Chondrocyte (in vitro differentiated cells): ENCODE measurements at places on chromosomes 3 and 15. TPM values are rescaled to one million over a fixed set of nuclear protein-coding genes. Genes with fewer than 3 reads are reported as not detected.

DNA sequence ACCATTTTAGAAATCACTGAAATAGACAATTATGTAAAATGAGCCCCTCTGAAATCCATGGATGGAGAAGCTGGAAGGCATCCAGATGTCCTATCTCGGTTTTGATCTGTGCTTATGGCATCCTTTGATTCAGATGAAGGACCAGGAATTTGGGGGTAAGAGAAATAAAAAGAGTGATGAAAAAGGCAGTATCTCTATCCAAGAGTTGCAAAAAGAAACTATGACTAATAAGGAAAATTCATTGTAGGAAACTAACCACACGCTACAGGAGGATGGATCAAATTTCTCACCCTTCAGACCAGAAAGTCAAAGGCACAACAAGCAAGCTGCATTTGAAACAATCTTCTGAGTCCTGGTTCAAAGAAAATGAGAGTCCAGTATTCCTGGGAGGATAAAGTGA lies 34.8 kb downstream of the SRGAP3 start:
- peaks cover 16% of the 10 kb centered on the region for H3K4me1 ChIP-seq
- DNase-seq, result no peak
- H3K36me3 ChIP-seq, result no peaks in the 10 kb centered on the region
- no peaks in the 10 kb centered on the region for H3K27me3 ChIP-seq

DNA sequence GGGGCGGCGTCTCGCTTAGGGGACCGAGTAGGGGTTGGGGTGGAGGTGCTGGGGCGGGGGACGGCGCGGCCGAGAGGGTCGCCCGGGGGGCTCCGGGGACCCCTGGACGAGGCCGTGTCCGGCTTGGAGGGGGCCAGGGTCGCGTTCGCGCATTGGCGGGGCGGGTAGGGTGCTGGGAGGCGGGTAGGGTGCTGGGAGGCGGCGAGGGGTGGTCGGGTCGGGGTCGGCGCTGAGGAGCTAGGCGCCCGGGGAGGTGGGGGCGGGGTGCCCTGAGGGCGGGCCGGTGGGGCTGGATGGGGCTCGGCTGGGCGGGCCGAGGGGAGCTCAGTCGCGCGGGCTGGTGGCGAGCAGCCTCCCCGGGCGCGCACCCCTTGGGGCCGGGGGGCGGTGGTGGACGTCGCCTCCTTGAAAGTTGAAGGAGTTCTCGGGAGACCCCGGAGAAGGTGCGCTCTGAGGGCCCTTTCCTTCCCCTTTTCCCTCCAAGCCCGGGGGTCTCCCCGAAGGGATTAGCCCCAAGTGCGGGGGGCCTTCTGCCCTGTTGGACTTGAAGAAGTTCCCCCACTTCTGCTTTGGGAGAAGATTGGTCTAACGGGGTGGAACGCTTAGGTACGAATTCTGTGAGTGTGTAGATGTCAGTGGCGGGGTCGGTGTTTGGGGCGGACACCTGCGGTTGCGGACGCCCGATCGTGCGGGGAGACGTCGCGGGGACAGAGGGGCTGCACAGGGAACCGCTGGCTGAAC lies 543 bp downstream of the MEF2A start:
- no peaks in the 10 kb centered on the region for H3K36me3 ChIP-seq
- H3K27me3 ChIP-seq, result no peaks in the 10 kb centered on the region
- peak overlapping the region; percentile 99 for H3K27ac ChIP-seq
- peak overlapping the region; percentile 93 for H3K4me3 ChIP-seq
- no peak for DNase-seq

GRCh38 chr3:43858294-43858701 lies 167.6 kb downstream of the ABHD5 start:
- no peak overlapping the region for H3K27ac ChIP-seq
- DNase-seq, result no peak
- no peaks in the 10 kb centered on the region for H3K27me3 ChIP-seq

GRCh38 chr15:47460795-47461573 lies 256.3 kb upstream of the SEMA6D start:
- H3K4me3 ChIP-seq, result no peak overlapping the region
- H3K27ac ChIP-seq, result no peak overlapping the region
- no peaks in the 10 kb centered on the region for H3K4me1 ChIP-seq
- no peaks in the 10 kb centered on the region for H3K36me3 ChIP-seq

DNA sequence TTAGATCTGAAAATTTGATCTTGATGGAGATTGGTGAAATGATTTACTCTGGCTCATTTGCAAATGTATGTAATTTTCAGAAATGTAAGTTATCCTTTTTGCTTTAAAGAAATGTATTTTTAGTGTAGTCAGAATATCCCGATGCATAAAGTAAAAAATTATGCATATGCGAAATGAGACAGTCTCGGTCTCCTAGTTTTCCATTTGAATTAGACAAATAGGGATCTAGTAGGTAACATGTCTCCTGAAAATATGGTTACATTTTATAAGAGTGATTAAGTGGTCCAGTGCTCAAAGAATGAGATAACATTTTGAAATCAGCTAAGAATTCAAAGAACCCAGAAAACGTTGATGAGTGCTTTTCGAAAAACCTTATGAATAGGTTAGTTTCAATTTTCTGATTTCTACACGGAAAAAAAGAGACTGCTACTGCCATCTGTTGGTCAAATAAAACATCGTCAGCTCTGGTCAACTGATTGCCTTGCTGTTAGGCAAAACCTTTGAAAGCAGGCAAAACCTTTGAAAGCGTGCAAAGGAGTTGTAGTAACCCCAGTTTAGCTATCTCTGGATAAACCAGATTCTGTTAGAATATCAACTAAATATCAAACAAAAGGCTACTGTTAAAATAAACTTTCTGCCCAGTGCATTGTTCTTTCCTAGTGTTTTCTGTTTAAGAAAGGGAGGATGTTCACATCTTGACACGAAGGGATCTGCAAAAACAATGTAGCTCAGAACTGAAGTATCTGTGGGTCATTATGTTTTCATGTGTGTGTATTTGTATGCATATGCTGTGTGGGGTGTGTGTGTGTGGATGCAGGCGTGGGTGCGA lies 59.3 kb upstream of the CHMP2B start:
- peak overlapping the region; percentile 50 for H3K4me3 ChIP-seq
- no peak overlapping the region for H3K27ac ChIP-seq
- DNase-seq, result no peak
- peaks cover 6% of the 10 kb centered on the region for H3K4me1 ChIP-seq

Gene DPPA2
- not detected in 3 replicates for total RNA-seq

GRCh38 chr15:48447657-48448056 lies 116.4 kb downstream of the DUT start:
- H3K27me3 ChIP-seq, result no peaks in the 10 kb centered on the region
- DNase-seq, result no peak
- H3K36me3 ChIP-seq, result peaks cover 72% of the 10 kb centered on the region
- H3K4me1 ChIP-seq, result peaks cover 60% of the 10 kb centered on the region
- no peak overlapping the region for H3K4me3 ChIP-seq
- peak overlapping the region; percentile 66 for H3K27ac ChIP-seq

DNA sequence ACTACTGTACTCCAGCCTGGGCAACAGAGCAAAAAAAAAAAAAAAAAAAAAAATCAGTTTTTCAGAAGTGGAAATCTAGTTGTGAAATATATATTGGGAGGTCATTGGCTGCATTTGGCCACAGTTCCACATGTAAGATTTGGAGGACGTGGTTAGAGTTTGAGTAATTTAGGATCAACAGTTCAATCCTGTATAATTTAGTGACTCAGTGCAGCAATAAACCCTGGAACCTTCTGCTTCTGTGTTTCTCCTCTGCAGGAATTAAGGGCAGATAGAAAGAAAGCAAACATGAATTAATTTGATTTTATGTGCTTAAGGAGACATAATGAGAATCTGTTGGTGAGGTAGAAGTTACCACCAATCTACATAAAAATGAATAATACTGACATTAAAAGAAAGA lies 347.0 kb downstream of the PTPRG start:
- no peaks in the 10 kb centered on the region for H3K27me3 ChIP-seq
- no peak overlapping the region for H3K4me3 ChIP-seq
- no peaks in the 10 kb centered on the region for H3K36me3 ChIP-seq

DNA sequence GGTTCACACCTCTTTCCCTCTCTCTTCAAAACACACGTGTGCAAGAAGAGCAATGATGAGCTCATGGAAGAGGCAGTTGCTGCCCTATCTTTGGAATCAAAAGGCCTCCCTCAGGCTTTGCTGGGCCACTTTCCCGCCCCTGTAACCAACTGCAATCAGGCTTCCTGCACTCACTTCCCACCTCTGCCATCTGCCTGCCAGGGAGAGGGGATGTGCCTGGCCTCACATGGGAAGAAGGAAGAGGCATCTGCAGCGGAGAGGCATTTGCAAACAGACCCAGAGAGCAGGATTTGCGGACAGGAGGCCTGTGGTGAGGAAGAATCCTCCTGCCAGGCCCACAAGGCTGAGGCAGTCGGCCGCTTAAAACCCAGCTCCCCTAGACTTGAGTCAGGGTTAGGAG lies 175.6 kb upstream of the ATP10A start:
- no peak for DNase-seq
- H3K27ac ChIP-seq, result no peak overlapping the region
- peaks cover 24% of the 10 kb centered on the region for H3K27me3 ChIP-seq
- H3K36me3 ChIP-seq, result peaks cover 3% of the 10 kb centered on the region
- no peak overlapping the region for H3K4me3 ChIP-seq
- peaks cover 4% of the 10 kb centered on the region for H3K4me1 ChIP-seq

DNA sequence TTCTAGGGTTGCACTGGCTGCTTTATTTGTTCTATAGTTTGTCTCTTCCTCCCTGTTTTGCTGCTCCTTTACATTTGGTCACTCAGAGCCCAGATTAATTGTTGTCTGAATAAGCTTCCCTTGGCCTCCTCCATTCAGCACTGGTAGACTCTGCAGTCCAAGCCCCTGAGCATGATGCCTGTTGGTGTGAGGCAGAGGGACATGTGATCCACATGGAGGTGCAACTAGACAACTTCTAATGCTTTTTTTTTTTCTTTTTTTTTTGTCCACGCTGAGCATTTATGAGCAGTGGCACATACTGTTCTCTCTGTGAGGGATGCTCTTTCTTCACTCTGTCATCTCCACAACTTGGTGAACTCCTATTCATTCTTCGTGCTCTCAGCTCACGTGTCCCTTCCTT lies 167.3 kb upstream of the TBC1D5 start:
- H3K27me3 ChIP-seq, result no peaks in the 10 kb centered on the region
- no peaks in the 10 kb centered on the region for H3K36me3 ChIP-seq
- no peak overlapping the region for H3K27ac ChIP-seq
- no peak overlapping the region for H3K4me3 ChIP-seq
- no peaks in the 10 kb centered on the region for H3K4me1 ChIP-seq

DNA sequence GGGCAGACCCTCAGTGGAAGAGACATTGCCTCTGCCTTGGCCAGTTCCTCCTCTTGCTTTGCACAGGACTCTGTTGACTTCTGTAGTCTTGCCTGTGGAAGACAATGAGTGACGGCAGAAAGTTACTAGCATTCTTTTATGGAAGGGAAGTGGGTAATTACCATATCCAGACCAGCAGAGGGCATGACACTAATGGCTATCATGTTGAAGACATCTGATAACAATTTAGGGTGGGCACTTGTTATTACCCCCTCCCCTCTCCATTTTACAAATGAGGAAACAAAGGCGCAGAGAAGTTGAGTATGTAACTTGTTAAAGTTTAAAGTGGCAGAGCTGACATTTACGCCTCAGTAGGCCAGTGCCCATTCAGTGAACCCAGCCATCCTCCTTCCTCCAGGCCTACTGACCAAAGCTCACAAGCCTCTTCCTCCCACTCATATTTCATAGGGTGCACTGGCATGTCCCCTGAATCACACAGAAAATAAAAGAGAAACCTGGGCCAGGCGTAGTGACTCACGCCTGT lies 48.2 kb upstream of the FMN1 start:
- no peaks in the 10 kb centered on the region for H3K36me3 ChIP-seq
- peaks cover 24% of the 10 kb centered on the region for H3K4me1 ChIP-seq
- DNase-seq, result no peak
- H3K27ac ChIP-seq, result peak overlapping the region; percentile 83
- no peak overlapping the region for H3K4me3 ChIP-seq
- H3K27me3 ChIP-seq, result no peaks in the 10 kb centered on the region

- peaks cover 60% of the 10 kb centered on the region for H3K27me3 ChIP-seq
- H3K27ac ChIP-seq, result no peak overlapping the region
- H3K4me3 ChIP-seq, result no peak overlapping the region
- peaks cover 2% of the 10 kb centered on the region for H3K4me1 ChIP-seq
- H3K36me3 ChIP-seq, result no peaks in the 10 kb centered on the region
These were observed 140.2 kb downstream of the TPRA1 start for GRCh38 chr3:127450331-127450730.

DNA sequence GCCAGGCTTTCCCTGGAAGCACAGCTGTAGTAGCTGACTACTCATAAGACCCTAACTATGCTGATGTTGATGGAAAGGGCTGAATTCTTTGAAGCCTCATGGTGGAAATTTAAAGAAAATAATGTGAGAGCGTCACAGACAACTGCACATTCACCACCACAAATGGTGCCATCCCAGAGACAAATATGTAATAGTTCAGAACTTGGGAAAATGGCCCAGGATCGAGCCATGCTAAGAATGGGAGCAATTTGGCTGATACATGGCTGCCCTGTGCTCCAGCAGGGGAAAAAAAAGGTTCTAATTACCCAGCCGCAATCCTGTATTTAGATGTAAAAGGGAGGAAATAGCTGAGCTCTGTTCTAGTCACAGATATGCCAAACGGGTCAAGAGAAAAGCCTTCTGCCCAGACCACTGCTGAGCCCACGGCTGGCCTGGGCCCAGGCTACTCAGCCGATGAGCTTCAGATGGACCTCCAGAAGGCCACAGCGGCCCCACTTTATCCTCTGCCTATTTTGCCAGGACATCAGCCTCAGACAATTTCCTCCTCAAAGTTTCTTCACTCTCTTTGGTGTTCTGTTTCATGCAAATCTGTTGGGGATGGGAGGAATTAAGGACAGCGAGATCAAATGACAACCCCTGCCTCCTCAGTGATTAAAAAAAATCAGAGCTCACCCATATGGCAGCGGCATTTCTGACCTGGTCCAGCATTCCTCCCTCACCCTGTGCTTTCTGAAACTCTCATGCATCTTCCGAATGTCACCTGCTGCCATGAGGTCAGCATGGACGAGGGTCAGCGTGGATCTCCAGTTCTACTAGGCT lies 54.5 kb upstream of the MEX3B start:
- H3K27me3 ChIP-seq, result no peaks in the 10 kb centered on the region
- DNase-seq, result no peak
- no peak overlapping the region for H3K4me3 ChIP-seq
- peak overlapping the region; percentile 76 for H3K27ac ChIP-seq
- H3K4me1 ChIP-seq, result peaks cover 86% of the 10 kb centered on the region

- no peaks in the 10 kb centered on the region for H3K4me1 ChIP-seq
- no peak overlapping the region for H3K27ac ChIP-seq
- H3K36me3 ChIP-seq, result no peaks in the 10 kb centered on the region
These were observed 691.3 kb downstream of the SQOR start for GRCh38 chr15:46326173-46326572.

DNA sequence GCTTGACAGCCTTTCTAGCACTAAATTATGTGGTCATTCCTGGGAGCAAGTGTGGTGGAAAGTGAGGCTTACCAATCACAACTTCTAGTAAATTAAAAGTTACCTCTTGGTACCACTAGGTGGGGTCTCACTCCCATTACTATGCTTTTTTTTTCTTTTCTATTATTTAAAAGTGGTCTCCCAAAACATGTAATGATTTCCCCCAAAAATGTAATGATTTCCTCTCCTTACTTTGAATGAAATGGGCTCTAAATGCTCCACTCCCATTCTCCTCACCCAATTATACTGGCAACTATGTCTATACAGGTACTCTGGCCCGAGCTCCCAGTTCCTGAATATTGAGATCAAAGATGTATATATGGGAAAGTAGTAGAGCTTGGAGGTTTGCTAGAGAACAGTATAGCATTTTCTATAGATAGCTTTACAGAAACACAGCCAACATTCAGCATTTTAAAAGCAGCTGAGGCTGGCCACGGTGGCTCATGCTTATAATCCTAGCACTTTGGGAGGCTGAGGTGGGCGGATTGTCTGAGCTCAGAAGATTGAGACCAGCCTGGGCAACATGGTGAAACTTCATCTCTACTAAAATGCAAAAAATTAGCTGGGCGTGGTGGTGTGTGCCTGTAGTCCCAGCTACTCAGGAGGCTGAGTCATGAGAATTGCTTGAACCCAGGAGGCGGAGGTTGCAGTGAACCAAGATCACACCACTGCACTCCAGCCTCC lies 70.9 kb downstream of the DCUN1D1 start:
- H3K4me1 ChIP-seq, result no peaks in the 10 kb centered on the region
- H3K27me3 ChIP-seq, result no peaks in the 10 kb centered on the region
- no peak for DNase-seq
- peaks cover 6% of the 10 kb centered on the region for H3K36me3 ChIP-seq
